ENCODE measurements at places on chromosomes 5 and 9.

GRCh38 chr9:130421802-130422276, 22.9 kb upstream of the ASS1 start:
- peak; percentile 81 for DNase-seq

DNA sequence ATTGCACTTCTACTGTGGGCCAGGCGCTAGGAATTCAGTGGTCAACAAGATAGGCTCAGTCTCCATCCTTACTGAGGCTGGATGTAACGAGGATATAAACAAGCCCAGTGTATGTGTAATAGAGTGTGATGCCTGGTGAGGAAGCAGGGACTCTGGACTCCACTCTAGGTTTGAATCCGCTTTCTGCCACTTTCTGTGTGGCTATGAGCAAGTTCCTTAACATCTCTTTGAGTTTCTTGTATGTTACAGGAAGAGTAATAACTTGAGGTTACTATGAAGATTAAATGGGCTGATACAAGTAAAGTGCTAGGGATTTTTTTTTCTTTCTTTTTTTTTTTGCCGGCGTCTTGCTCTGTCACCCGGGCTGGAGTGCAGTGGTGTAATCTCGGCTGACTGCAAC, 12.4 kb downstream of the DOCK2 start:
- no peak for DNase-seq

- no peak for DNase-seq
Observed at GRCh38 chr5:5155617-5156016, 15.5 kb downstream of the ADAMTS16 start.

DNA sequence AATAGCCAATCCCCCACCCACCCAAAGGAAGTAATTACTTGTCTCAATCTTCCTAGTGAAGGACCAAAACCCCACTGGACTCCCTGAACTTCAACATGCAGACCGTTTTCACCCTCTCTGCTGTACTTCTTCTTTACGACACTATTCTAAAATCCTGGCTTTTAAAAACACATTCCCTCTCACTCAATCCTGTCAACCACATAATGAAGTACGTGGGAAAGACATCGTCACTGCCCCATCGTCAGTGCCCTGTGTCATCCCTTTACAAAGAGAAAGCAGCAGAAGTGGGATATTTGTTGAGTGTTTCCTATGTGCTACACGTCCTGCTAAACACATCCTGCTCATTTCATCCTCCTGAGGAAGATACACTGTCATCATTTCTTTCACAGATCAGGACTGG, 54.2 kb downstream of the MAPKAP1 start:
- DNase-seq, result no peak

- no peak for DNase-seq
Observed at GRCh38 chr9:87803623-87804345, 77.9 kb downstream of the CTSL start.

DNA sequence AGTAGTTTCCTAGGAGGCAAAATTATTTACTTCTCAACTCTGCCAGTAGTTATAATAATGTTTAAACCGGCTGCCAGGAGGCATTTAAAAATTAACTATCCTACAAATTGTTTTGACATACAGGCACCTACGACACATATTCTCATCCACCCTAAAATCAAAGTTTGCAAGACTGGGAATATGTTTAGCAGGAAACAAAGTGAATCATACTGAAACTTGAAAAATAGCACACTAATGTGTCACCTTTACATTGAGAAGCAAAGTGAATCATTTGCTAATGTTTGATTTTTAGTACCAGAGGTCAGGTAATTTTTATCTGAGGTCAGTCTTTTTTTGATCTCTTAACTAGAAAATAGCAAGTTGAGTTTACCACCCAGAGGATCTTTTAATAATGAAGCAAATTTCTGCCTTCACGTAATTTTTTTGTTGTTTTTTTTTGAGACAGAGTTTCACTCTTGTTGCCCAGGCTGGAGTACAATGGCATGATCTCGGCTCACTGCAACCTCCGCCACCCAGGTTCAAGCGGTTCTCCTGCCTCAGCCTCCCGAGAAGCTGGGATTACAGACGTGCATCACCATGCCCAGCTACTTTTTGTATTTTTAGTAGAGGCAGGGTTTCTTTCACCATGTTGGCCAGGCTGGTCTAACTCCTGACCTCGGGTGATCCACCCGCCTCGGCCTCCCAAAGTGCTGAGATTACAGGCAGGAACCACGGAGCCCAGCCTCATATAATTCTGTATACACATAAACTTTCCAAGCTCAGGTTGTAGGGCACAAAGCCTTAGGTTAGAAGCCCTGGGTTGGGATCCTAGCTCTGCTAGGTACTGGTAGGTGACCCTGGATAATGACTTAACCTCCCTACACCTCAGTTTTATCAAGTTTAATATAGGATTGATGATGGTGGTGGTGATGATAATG, 124.3 kb downstream of the UGCG start:
- DNase-seq, result no peak

DNA sequence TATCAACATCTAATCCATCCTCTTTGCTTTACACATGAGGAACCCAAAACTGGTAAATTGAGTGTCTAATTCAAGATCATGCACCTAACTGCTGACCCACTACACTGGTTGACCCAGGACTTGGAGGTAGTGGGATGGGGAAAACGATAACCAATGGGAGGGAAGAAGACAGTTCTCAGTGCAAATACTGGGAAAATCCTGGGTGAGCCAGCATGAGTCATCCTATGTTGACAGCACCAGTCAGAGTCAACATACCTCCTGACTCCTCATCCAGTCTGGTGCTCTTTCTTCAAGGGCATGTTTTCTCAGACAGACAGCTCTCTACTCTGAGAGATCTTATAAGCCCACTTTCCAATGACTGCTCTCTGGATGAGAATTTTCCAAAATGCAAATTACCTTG, 232.8 kb upstream of the PTGER4 start:
- DNase-seq, result peak; percentile 56

DNA sequence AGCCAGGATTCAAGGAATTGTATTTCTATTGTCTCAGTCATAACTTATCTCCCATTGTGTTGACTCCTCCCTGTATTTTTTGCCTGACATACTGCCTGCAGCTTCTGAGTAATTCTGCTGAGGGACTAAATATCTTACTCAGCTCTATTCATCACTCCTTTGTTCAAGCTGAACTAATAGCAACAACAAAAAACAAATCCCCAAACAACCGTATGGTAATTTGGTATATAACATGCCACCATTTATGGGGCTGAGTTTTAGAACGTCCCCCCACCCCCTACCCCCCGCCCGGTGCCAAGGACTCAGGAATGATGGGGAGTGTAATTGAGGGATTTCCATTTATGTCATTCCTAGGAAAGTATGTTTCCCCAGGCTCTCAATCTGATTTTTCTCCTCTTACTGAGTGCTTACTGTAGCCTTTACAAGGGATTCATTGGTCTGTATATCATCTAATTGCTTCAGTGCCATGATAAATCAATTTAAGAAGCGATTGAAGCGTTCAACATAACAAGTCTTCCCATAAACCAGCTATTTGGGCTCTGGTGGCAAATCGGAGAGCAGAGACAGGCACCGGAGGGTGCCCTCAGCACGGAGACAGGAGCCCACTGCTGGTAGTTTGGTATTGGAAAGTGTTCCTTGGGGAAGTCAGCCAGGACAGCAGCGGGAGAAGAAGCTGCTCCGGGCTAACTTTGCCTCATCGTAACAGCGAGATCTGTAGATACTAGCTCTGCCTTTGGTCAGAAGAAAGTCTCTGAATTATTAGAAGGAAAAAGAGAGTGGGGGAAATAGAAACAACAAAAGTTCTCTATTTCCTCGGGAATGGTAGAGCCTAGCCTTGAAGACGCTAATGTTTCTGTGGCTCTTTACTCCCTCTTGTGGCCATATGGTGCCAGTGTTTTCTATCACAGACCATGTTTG, 40.7 kb upstream of the HSD17B4 start:
- peak; percentile 52 for DNase-seq

DNA sequence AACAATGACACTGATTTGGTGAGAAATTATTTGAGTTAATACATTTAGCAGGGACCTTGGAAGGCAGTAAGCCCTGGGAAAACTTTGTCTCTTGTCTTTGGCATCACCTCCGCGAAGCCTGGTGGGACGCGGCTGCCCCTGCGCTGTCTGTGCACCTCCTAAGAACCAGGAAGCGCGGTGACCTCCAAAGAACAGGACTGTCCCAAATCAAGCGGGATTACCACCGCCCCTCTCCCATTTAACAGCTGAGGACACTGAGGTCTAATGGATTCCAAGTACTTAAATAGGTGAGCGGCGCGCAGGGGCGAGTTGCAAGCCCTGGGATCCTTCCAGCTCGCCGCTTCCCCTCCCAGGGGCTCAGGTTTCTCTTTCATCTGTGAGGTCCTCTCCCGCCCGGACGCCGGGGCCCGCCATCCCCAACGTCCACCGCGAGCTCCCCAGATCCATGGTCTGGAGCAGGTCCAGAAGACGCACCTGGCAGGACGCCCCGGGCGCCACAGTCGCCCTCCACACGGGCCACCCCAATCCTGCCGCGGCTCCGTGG, 432 bp downstream of the STARD4 start:
- DNase-seq, result no peak

- DNase-seq, result no peak
Observed at GRCh38 chr9:27799326-27799725, 226.0 kb upstream of the C9orf72 start.

DNA sequence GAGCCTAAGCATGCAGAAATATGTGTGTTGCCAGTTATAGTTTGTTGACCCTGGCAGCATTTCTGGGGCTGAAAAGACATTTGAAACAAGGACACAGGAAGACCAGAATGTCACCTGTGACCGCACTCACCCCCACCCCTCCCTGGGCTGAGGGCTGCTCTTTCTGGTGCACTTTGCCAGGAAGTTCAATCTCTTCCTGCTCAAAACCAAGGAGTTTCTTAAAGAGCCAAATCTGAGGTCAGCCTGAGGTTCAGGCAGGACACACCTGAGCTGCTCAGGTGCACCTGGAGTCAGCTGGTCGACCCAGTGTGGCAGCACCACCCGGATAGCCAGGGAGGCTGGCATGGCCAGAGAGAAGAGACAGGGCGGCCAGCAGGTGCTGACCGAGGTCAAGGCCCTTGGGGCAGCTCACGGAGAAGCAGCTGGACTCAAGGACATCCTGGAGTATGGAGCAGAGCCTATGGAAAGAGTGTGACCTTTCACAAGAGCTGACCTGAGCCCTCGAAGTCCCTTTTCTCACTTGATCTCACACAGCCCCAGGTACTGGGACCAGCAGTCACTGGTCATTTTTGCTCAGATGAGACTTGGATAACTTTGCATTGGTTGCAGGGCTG, 376.9 kb upstream of the IRX4 start:
- DNase-seq, result no peak

- DNase-seq, result no peak
Observed at GRCh38 chr5:53350991-53351770, 129.2 kb upstream of the FST start.

GRCh38 chr5:146772881-146773466, 105.6 kb downstream of the PPP2R2B start:
- DNase-seq, result no peak

DNA sequence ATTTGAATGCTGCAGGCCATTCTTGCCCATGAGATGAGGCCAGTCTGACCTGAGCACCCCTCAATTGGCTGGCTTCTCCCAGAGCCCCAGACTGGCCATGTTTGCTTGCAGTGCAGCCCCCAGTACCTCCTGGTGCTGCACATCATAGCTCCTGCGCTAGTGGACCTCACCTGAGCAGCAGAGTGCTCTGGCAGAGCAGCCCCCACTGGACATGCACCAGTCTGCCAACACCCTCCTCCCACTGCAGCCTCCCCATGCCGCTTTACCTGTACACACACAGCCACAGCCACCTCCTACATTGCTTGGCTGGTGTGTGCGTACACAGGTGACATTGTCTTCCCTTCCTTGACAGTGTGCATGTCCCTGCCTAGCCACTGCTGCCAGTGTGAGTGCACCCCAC, 940.2 kb downstream of the EFNA5 start:
- no peak for DNase-seq

GRCh38 chr5:118999696-119000095, 11.3 kb upstream of the DTWD2 start:
- no peak for DNase-seq

DNA sequence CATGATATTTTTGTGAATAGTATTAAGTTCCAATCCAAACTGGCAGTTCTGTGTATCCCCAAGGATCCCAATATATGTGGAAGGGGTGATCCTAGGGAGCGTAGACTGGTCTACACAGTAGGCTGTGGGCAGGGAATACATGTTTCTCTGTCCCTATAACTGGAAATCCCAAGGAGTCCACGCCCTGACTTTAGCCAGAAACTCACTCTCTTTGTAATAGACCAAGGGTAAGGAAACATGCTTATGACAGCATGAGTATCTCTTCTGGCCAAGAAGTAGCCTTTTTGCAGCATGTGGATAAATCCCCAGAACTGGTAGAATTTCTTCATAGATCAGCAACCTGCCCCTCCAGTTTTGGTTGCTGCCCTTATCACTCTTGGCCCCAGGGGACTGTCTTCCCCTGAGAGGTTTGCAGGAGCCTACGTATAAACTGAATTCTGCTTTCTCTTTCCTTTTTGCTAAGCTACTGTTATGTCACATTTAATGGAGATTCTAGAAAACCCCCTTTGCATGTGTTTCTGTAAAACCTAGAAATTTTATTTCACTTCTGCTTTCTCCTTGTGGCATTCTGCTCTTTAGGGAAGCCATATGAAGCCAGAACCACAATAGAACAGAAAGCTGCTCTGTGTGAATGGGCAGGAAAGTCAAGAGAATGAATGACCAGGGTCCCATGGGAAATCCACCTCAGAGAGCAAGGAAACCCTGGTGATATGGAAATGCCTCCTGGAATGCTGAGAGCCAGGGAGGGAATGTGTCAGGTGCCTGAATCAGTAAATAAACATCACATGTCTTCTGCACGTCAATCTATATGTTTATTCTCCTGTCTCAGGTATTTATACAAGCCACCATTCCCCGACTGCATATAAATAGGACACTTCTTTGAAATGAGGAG, 3.5 kb downstream of the IFNA2 start:
- DNase-seq, result no peak

- no peak for DNase-seq
Observed at GRCh38 chr9:115032296-115032695, 85.7 kb downstream of the TNC start.

- no peak for DNase-seq
Observed at GRCh38 chr9:88953381-88954029, 37.8 kb upstream of the S1PR3 start.

- DNase-seq, result no peak
Observed at GRCh38 chr5:59893429-59894227, at the start of gene PDE4D. PDE4D (minus strand) TSS chr5:59893726.

GRCh38 chr5:178602752-178603151, 12.6 kb upstream of the COL23A1 start:
- no peak for DNase-seq

- no peak for DNase-seq
Observed at GRCh38 chr9:38333047-38333446, 59.5 kb upstream of the ALDH1B1 start.

DNA sequence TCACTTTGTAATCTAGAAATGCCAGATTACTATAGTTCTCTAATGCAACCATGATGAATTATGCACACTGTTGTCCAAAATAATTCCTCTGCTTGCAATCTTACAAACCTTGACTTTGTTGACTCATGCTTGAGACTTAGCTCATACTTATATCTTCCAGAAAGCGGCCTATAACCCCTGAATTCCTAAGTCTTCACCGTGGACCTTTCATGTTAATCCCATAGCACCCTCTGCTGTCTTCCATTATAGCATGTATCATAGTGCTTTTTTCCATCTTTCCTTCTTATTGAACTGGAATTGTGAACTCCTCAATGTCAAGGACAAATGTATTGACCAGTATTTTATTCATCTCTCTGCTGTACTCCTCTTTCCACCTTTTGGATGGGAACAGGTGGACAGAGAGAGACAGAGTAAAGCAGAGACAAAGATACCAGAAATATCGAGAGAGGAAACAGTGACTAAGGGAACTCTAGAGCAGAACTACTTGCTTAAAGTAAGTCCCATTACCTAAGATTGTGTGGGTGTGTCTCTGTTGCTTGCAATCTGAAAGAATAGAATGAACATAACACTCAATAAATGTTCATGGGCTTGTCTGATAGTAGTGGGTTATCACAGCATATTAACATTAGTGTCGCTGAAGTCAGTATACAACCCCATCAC, 110.0 kb downstream of the LURAP1L start:
- DNase-seq, result peak; percentile 74

All from AG04450 (cell line).